ENCODE measurements at places on chromosomes 5 and 9.

GRCh38 chr5:122464191-122464590, 152.2 kb downstream of the SNCAIP start:
- no peak for DNase-seq

DNA sequence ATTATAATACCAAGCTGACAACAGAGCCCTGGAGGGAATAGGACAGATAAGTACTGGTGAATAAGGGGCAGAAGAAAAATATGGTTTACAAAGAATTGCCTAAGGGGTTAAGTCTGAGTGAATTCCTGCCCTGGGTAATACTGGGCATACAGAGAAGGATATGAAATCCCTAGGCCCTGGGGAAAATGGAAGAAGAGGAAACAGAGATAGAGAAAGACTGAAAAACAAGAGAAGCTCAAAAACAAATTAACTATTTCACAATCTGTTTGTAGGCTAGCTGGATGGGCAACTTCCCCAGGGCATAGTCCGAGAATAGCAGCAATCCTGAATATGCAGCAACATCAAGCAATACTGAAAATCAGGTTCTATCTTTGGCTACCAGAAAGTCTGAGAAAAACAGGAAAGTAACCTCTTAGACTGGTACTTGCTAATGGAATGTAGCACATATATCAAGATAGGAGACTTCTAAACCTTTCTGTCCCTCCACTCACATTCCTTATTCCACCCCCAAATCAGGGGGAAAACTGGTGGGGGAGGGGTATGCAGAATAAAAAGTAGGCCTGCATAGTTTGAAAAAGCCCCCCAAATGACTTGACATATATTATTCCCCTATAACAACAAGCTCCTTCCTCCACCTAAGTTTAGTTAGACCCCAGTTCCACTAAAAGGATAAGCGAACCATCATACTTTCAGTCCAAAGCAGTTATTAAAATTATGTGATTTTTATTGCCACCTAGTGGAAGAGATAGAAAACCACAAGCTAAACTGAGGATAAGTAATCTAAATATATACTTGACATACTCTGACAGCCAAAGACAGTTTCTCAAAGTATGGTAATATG, 20.6 kb downstream of the SLC38A9 start:
- DNase-seq, result no peak

GRCh38 chr9:89706731-89707191, 101.9 kb downstream of the GADD45G start:
- DNase-seq, result no peak

- no peak for DNase-seq
These were observed 53.4 kb downstream of the ROR2 start for GRCh38 chr9:91896513-91897121.

DNA sequence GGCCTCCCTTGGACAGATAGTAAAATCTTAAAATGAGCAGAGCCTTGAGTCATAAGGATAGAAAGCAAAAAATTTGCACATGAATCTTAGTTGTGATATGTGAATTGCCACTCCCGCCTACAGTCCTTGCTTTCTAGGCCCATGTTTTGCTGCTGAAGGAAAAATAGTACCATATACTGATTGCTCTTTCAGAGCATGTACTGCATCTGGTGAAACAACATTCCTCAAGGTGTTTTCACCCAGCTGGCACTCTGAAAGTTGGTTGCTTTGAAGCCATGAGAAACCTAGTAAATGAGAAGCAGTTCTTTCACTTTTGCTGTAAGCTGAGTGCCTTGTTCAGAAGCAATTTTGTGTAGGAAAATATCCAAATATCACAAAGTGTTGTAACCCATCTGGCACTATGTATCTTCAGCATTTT, 10.3 kb downstream of the CDC37L1 start:
- no peak for DNase-seq

- DNase-seq, result no peak
These were observed 424 bp downstream of the HAND1 start for GRCh38 chr5:154477382-154478223.

DNA sequence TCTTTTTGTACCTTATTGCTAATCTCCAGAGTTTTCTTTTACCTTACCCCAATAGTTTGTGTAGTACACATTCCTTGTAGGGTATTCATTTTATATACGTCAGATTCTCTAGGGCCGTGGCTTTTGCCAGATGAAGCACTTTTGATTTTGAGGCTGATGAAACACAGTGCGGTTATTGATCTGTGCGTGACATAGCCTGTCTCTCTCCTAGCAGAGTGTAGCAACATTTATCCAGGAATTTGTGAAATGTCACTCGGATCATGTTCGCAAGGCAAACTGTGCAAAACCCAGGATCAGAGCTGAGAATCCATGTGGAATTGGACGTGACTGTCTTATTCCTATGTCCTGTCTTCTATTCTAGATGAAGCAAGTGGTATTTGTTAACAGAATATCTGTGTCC, 142.0 kb upstream of the SH3GL2 start:
- no peak for DNase-seq

- DNase-seq, result no peak
These were observed 74.0 kb downstream of the C9orf85 start for GRCh38 chr9:71985297-71985911.

DNA sequence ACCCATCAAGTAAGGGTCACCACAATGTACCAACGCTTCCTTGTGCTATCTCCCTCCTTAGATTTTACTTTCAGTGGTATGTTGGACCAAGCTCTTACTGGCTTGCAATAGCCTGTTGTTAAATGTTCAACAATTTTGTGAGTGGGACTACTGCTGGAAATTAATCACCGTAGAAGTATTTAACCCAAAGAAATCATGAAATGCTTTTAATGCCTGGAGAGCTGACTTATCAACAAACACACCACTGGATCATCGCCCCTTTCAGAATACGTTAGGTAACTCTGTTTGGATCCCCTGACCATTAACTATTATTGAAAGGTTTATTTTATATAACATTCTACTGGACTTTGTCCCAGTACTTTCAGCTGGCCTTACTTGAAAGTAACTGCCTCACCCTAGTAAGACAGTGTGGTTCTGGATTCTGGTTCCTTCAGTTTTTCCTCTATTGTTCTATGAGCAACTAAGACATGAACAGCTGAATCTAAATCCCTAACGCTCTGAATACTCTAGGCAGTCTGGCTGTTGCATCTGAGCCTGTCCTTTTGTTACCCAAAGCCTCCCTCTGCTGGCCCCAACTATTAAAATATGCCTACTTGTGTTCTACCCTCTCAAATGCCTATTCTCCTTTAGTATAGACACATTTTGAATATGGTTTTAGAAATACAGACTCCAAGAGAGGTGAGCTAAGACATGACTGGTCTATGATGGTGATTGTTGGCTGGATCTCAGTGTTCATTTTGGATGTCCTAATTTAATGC, 1203.4 kb upstream of the DMAC1 start:
- DNase-seq, result no peak

DNA sequence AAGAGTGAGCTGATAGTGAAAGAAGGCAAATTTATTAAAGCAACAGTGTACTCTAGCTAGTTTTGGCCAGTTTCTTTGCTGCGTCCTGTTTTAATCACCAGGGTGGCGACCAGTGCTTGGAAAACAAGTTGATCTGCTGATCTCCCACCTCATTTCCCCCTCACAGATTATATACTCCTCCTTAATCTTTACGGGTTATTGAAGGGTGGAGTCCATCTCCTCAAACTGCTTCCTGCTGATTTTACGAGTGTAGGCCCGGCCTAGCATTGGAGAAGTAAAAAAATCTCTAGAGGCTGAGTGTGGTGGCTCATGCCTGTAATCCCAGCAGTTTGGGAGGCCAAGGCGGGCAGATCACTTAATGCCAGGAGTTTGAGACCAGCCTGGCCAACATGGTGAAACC, 14.0 kb upstream of the CFAP95 start:
- no peak for DNase-seq

DNA sequence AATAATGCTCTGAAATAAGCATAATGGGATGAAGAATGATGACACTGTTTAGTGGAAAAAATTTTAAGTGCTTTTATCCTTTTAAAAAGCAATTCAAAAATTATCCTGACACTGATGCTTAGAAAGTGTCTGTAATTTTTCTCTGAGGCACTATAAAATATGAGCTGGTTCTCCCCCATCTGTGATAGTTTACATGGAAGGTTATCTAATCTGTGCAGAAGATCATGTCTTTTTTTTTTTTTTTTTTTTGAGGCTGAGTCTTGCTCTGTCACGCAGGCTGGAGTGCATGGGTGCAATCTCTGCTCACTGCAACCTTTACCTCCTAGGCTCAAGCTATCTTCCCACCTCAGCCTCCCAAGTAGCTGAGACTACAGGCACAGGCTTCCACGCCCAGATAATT, 15.2 kb upstream of the TAF11L2 start:
- no peak for DNase-seq

- DNase-seq, result no peak
These were observed 137.2 kb downstream of the CAVIN4 start for GRCh38 chr9:100715100-100715380.
